ENCODE measurements at places on chromosomes 11 and 22. TPM values are rescaled to one million over a fixed set of nuclear protein-coding genes. Genes with fewer than 3 reads are reported as not detected.
A peak's percentile ranks its signal among the peaks of the same experiment; 100 is the strongest.

GRCh38 chr11:60951904-60952741, at the start of gene SLC15A3:
Gene SLC15A3, minus strand, starts transcription at chr11:60952176. Its CDS starts 625 bp downstream, at chr11:60951551.
- H3K27me3 ChIP-seq = peaks cover 31% of the 10 kb centered on the region
- H3K4me3 ChIP-seq = peak within 1 kb of the TSS; percentile 71
- peak; percentile 47 for DNase-seq

- H3K4me1 ChIP-seq = peaks cover 14% of the 10 kb centered on the region
- H3K4me3 ChIP-seq = no peak overlapping the region
- no peaks in the 10 kb centered on the region for H3K27me3 ChIP-seq
- no peaks in the 10 kb centered on the region for H3K36me3 ChIP-seq
These were observed 6.6 kb downstream of the APOL4 start for GRCh38 chr22:36194971-36195370.

GRCh38 chr11:46305295-46305694, 27.8 kb downstream of the CREB3L1 start:
- H3K4me3 ChIP-seq = no peak overlapping the region
- H3K4me1 ChIP-seq = peaks cover 21% of the 10 kb centered on the region
- no peak overlapping the region for H3K27ac ChIP-seq
- H3K27me3 ChIP-seq = peaks cover 5% of the 10 kb centered on the region
- H3K36me3 ChIP-seq = no peaks in the 10 kb centered on the region

- no peak for DNase-seq
- no peaks in the 10 kb centered on the region for H3K27me3 ChIP-seq
- H3K27ac ChIP-seq = no peak overlapping the region
- no peak overlapping the region for H3K4me3 ChIP-seq
- H3K36me3 ChIP-seq = no peaks in the 10 kb centered on the region
These were observed 110.3 kb upstream of the SYT13 start for GRCh38 chr11:45396394-45396793.

DNA sequence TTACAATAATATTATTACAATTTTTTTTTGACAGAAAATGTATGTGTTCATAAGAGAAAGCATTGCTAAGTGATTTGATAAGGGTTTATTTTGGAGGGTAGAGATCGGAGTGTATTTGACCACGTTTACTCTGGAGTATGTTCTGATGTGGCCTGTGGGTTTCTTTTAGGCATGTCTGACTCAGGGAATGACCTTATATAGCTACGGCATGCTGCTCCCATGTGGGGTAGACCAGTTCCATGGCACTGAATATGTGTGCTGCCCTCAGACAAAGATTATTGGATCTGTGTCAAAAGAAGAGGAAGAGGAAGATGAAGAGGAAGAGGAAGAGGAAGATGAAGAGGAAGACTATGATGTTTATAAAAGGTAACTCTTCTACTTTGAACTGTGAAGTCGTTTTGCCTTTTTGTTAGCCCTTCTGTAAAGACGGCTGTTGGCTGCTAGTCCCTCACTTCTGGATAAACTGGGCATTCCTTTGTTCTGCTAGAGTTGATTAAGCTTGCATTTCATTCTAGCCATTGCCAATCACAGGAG, 38.1 kb upstream of the ST14 start:
- peaks cover 25% of the 10 kb centered on the region for H3K4me1 ChIP-seq
- H3K27me3 ChIP-seq = peaks cover 3% of the 10 kb centered on the region
- peaks cover 37% of the 10 kb centered on the region for H3K36me3 ChIP-seq

GRCh38 chr11:87232320-87232719, 194.6 kb downstream of the TMEM135 start:
- H3K27me3 ChIP-seq = no peaks in the 10 kb centered on the region
- H3K4me1 ChIP-seq = no peaks in the 10 kb centered on the region
- DNase-seq = no peak
- H3K27ac ChIP-seq = no peak overlapping the region

DNA sequence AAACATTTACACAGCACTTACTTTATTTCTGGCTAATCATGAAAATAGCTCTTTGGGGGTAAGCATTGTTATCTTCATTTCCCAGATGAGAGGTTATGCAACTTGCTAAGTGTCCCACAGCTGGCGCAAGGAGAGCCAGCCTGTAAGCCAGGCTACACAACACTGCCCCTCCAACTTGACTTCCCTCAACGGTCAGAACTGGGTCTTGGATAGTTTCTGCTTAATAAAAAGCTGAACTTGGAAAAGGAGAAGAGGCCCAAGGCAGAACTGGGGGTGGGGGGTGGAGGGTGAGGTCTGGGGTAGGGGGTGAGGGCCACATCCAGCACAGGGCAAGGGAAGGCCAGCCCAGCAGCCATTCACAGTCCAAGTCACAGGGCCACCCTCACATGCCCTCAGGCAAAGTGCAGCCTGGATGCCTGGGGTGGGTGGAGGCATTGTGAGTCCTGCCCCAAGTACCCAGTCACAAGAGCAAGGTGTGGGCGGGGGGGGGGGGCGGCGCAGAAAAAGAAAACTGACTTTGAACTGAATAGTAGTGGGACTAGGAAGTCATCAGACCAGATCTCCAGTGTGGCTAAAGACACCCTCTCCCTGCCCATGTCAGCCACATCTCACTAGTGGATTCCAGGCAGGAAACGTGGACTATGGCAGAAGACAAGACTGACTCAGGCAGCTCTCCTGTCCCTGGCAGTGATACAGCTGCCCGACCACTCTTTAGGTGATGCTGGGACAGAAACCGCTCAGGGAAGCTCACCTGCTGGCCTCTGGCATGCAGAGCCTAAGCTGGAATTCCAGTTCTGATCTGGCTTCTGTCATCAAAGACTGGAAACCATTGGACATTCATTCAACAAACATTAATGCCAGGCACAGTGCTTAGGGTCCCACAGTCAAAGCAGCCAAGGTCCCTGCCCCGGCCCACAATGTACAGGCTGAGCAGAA, 52.4 kb downstream of the PACSIN2 start:
- no peak for DNase-seq
- H3K4me3 ChIP-seq = no peak overlapping the region
- H3K4me1 ChIP-seq = peaks cover 14% of the 10 kb centered on the region
- H3K27me3 ChIP-seq = no peaks in the 10 kb centered on the region

DNA sequence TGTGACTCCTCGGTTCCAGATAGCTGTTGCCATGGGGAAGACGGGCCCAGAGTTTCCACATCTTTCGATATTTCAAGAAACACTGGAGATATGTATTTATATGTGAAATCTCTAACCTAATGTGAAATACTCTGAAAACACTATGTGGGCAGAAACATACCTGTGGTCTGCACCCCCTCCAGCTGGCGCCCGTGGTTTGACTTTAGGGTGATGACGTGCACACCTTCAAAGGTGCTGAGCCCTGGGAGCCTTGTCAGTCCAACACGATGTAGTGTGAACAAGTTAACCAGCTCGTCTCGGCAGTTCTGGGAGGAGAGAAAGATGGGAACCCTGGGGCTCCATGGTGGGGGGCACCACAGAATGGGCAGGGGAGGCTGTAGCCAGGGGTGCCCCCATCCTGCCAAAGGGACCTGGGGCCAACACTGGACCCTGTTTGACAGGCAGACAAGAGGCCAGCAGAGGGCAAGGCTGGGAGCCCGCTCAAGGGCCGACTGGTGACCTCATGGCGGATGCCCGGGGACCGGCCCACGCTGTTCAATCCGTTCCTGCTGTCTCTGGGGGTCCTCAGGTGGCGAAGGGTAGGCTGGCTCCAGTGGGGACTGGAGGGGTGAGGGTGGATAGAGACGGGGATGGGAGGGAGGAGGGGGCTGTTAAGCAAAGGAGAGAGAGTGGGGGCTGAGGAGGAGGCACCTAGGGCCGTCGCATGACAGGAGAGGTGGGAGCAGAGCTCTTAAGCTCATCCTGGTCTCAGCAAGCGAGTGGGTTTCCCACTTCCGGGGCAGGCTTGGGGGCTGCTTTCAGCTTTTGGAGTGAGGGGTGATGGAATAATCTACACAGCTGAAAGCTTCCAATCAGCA, 43.8 kb downstream of the TRIOBP start:
- DNase-seq = no peak
- no peak overlapping the region for H3K4me3 ChIP-seq
- H3K4me1 ChIP-seq = peaks cover 18% of the 10 kb centered on the region
- no peak overlapping the region for H3K27ac ChIP-seq
- no peaks in the 10 kb centered on the region for H3K36me3 ChIP-seq

GRCh38 chr11:73263640-73264039, 8.5 kb upstream of the P2RY6 start:
- H3K27ac ChIP-seq = no peak overlapping the region
- no peaks in the 10 kb centered on the region for H3K36me3 ChIP-seq
- no peak overlapping the region for H3K4me3 ChIP-seq
- H3K4me1 ChIP-seq = no peaks in the 10 kb centered on the region
- peaks cover 52% of the 10 kb centered on the region for H3K27me3 ChIP-seq
- no peak for DNase-seq

- no peak for DNase-seq
- H3K27ac ChIP-seq = no peak overlapping the region
- no peaks in the 10 kb centered on the region for H3K27me3 ChIP-seq
- no peaks in the 10 kb centered on the region for H3K36me3 ChIP-seq
- peaks cover 53% of the 10 kb centered on the region for H3K4me1 ChIP-seq
These were observed 10.8 kb upstream of the IFITM3 start for GRCh38 chr11:331358-332060.

- no peaks in the 10 kb centered on the region for H3K4me1 ChIP-seq
- no peak overlapping the region for H3K27ac ChIP-seq
- peak; percentile 39 for DNase-seq
These were observed 59.4 kb upstream of the A4GALT start for GRCh38 chr22:42780070-42780540.

DNA sequence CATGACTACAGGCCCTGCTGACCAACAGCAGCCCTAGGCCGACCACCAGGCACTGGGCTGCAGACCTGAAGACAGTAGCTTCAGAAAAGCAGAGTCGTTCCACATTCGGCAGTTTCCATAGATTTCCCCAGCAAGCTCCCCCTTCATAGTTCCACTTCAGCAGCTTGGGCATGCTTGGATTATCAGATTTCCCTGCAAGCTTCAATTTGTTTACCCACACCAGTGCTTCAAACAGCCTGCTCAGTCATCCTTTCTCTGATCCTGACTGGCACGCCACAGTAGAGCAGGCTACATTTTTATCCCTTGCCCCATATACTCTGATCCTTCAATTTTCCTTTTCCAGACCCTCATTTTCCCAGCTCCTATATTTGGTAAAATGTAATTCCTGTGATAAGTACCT, 51.1 kb upstream of the CFAP300 start:
- no peaks in the 10 kb centered on the region for H3K4me1 ChIP-seq
- no peaks in the 10 kb centered on the region for H3K27me3 ChIP-seq
- no peak overlapping the region for H3K27ac ChIP-seq
- H3K4me3 ChIP-seq = no peak overlapping the region

GRCh38 chr11:33262011-33262645, 4.9 kb downstream of the HIPK3 start:
- peaks cover 18% of the 10 kb centered on the region for H3K4me1 ChIP-seq
- no peaks in the 10 kb centered on the region for H3K27me3 ChIP-seq
- no peaks in the 10 kb centered on the region for H3K36me3 ChIP-seq
- DNase-seq = no peak
- no peak overlapping the region for H3K4me3 ChIP-seq
- no peak overlapping the region for H3K27ac ChIP-seq

GRCh38 chr11:17563231-17563646, 16.2 kb downstream of the OTOG start:
- H3K27me3 ChIP-seq = no peaks in the 10 kb centered on the region
- H3K4me1 ChIP-seq = no peaks in the 10 kb centered on the region
- H3K4me3 ChIP-seq = no peak overlapping the region
- DNase-seq = no peak
- no peaks in the 10 kb centered on the region for H3K36me3 ChIP-seq
- H3K27ac ChIP-seq = no peak overlapping the region

DNA sequence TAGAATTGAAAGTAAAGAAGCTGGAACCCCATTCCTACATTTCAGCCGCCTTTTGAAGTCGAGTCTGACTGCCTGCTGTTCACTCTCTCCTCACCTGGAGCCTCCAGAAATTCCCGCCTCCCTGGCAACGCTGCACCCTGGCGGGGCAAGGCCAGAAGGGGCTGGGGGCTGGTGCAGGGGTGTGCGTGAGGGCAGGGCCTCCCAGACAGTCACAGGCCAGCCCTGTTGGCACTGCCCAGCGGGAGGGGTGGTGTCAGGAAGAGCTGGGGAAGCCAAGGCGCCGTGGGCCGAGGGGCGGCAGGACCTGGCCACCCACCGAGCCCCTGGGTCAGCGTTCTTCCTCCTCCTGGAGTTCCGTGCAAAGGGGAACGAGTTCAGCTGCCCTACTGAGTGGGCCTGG, 123.2 kb downstream of the KCNQ1OT1 start:
- no peaks in the 10 kb centered on the region for H3K4me1 ChIP-seq
- no peak overlapping the region for H3K27ac ChIP-seq
- H3K27me3 ChIP-seq = no peaks in the 10 kb centered on the region
- no peak overlapping the region for H3K4me3 ChIP-seq
- DNase-seq = no peak

DNA sequence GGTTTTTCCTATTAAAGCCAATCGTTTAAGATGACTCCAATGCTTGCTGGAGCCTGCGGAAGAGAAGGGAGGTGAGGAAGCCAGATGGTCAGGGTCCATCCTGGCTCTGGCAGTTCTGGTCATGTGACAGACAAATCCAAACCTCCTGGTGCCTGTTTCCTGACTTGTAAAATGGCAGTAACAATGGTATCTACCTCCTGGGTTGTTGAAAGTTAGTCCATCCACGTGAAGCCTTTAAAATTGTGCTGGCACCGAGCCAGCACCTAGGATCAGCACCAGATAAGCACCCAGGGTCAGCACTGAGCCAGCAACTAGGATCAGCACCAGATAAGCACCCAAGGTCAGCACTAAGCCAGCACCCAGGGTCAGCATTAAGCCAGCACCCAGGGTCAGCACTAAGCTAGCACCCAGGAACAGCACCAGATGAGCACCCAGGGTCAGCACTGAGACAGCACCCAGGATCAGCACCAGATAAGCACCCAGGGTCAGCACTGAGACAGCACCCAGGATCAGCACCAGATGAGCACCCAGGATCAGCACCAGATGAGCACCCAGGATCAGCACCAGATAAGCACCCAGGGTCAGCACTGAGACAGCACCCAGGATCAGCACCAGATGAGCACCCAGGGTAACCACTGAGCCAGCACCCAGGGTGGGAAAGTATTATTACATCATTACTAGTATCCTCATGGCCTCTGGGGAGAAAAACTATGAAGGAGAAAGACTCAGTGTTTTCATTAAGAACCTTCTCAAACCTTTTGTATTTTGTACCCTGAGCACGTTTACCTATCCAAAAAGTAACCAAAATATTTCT, 17.2 kb downstream of the KIAA0930 start:
- no peaks in the 10 kb centered on the region for H3K4me1 ChIP-seq
- H3K27ac ChIP-seq = no peak overlapping the region
- no peak overlapping the region for H3K4me3 ChIP-seq

SCGB2A2 gene
- total RNA-seq = not detected

PPP2R1B gene
- 34.2 TPM for total RNA-seq

OR4P4 gene
- total RNA-seq = not detected

OR51B5 gene
- not detected for total RNA-seq

PLAAT2 gene
- total RNA-seq = not detected

RBMXL2 gene
- not detected for total RNA-seq

TPBGL gene
- total RNA-seq = 0.13 TPM

P2RX6 gene
- 0.29 TPM for total RNA-seq

ACCS gene
- 34.9 TPM for total RNA-seq

TMEM134 gene
- 107 TPM for total RNA-seq

STX5 gene
- 114 TPM for total RNA-seq

CHRM1 gene
- not detected for total RNA-seq
